ENCODE measurements at places on chromosomes 3 and 15. TPM values are rescaled to one million over a fixed set of nuclear protein-coding genes. Genes with fewer than 3 reads are reported as not detected.

SLC2A2 gene
- total RNA-seq = not detected

TRIM42 gene
- not detected for total RNA-seq

DNAH12 gene
- under 0.01 TPM for total RNA-seq

MNS1 gene
- total RNA-seq = 1.3 TPM

KLHDC8B gene
- total RNA-seq = 29.8 TPM

CCDC9B gene
- total RNA-seq = 7.7 TPM

CTXN2 gene
- total RNA-seq = not detected

ADAMTS9 gene
- 51.8 TPM for total RNA-seq

SLC12A1 gene
- total RNA-seq = not detected

CD200R1 gene
- not detected for total RNA-seq

LYZL4 gene
- not detected for total RNA-seq

SPINK8 gene
- total RNA-seq = not detected

GCSAM gene
- total RNA-seq = not detected

ATOSA gene
- total RNA-seq = 16.5 TPM

PPP2R3A gene
- 5.5 TPM for total RNA-seq

TRH gene
- total RNA-seq = not detected

CCDC13 gene
- total RNA-seq = not detected

C3orf49 gene
- total RNA-seq = not detected

CAMKV gene
- not detected for total RNA-seq
